ENCODE measurements at places on chromosomes 13 and 19.

- no peak for DNase-seq
These were observed 10.7 kb downstream of the CCDC124 start for GRCh38 chr19:17943274-17944221.

DNA sequence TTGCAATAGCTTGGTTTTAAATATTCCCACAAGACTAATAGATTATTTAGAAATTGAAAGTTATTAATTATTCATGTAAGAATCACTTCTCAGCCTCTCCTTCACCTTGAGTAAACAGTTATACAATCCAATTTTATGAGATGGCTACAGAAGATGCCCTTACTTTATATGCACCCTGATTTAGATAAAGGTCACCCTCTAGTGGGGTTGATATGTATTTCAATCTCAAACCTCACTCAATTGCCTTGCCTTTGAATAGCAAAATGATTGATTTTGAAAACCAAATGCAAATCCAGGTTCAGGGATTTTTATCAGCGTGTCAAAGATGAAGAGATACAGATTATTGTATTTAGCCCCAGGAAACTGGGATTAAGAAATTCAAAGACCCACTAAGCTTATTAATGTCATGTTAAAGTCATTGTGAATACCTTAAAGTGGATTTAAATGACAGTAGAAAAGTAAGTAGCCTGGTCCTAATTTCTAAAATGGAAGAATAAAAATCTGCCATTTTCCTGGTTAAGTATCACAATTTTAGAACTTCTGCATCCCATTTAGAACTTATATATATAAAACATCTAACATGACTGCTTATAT is 305.1 kb downstream of the ITGBL1 start:
- DNase-seq = no peak

GRCh38 chr13:59700281-59700680 is 463.4 kb downstream of the DIAPH3 start:
- DNase-seq = no peak

GRCh38 chr13:25046274-25046984 is 49.5 kb upstream of the PABPC3 start:
- DNase-seq = no peak

GRCh38 chr13:40403509-40404241 is 262.8 kb downstream of the FOXO1 start:
- DNase-seq = no peak
